ENCODE measurements at places on chromosomes 7 and 10.

DNA sequence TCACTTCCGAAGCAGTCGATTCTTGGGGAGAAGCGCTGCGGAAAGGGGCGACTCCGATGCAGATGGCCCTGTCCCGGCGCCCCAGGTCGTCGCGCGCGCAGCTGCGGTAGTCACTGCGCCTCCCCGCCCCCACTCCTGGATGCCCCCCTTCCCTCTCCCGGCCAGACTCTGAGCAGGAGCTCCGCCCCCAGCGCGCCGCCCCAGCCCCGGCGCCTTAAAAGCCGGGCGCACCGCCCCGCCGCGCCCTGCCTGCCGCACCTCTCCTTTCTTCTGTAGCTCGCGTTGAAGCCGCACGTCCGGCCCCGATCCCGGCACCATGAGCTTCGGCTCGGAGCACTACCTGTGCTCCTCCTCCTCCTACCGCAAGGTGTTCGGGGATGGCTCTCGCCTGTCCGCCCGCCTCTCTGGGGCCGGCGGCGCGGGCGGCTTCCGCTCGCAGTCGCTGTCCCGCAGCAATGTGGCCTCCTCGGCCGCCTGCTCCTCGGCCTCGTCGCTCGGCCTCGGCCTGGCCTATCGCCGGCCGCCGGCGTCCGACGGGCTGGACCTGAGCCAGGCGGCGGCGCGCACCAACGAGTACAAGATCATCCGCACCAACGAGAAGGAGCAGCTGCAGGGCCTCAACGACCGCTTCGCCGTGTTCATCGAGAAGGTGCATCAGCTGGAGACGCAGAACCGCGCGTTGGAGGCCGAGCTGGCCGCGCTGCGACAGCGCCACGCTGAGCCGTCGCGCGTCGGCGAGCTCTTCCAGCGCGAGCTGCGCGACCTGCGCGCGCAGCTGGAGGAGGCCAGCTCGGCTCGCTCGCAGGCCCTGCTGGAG lies at the start of gene INA:
Gene INA (plus strand): TSS at position 243 of the 817 bp plus-strand sequence. CDS start 74 bp downstream, at position 317.
- peak; percentile 63 for DNase-seq

DNA sequence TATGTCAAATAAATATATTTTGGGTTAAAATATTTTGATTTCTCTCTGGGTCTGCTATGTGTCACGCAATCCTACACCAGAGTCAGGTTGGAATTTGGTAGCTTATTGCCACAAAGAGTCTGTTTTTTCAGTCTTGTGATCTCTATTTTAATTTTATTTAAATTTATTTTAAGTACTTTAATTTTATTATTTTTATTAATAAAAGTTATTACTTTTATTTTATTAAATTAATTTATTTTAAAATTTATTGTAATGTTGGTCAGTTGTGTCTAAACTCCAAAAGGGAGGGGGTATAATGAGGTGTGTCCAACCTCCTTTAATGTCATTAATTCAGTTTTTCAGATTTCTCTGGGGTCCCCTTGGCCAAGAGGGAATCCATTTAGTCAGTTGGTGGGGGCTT lies 42.8 kb upstream of the RAB18 start:
- DNase-seq = no peak

- no peak for DNase-seq
These were observed 163.5 kb upstream of the TCERG1L start for GRCh38 chr10:131475043-131475442.

GRCh38 chr10:32120147-32120546 lies 63.9 kb upstream of the KIF5B start:
- no peak for DNase-seq

DNA sequence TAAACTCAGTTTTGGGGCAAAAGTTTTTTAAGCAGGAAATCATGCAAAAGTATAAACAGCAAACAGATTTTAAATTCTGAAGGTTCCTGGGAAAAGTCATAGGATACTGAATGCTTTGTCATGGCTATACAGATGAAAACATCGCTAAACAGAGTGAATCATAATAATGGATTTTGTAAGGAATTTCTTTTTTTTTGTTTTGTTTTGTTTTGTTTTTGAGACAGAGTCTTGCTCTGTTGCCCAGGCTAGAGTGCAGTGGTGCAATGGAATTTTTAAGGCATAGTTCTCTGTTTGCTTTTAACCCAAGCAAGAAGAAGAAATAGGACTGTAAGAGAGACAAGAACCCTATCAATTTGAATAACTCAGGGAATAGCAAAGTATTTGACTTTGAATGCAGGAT lies 285.3 kb downstream of the NRG3 start:
- no peak for DNase-seq

DNA sequence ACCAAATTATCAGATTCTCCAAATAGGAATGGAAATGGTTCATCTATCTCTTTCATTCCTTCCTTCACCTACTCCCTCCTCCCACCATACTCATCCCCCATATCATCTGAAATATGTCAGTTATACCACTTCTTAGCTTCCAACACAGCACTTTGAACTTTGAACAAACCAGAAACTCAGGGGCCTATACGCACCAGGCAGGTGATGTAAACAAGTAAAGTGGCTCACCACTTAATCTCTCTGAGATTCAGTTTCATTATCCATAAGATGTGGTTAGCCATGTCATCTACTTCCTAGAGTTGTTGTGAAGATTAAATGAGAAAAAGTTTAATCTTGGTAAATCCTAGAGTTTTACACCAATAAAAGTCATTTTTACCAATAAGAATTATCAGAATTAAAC lies 65.9 kb upstream of the LRRN3 start:
- DNase-seq = no peak

- DNase-seq = no peak
These were observed 139.3 kb downstream of the CXCL12 start for GRCh38 chr10:44245601-44245938.

DNA sequence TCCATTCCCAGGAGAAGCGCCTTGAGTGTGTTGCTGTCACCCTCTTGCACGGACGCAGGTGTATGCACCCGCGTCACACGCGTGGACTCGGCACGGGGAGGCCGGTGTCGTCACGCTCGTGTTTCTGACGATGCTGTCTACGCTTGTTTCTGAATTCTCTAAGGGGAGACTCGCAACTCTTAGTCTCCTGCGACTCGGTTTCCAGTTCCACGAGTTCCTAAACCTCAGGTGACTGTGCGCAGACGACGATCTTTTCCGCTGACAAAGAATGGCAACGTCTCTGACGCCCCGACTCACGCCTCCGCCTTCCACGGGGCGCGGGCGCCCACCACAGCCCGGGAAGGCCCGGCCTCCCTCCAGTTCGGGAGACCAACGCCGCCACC lies 579 bp downstream of the IDI1 start:
- no peak for DNase-seq

GRCh38 chr10:32190890-32191491 lies 134.8 kb upstream of the KIF5B start:
- DNase-seq = peak; percentile 70

DNA sequence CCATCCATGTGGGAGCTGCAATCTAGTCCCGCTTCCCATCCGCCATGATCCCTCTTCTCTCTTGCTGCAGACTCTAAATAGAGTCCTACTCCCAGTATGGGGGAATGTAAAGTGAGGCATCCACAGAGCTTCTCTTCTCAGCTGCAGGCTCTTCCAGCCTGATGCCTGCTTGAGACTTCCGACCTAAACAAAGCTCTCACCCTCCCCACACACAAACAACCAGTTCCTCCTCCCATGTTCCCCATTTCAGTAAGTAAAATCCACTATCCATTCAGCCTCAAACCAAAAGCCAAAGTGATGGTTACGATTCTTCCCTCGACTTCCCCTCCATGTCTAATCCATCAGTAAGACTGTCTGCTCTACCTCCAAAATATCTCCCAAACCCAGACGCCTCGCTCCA lies 108.2 kb upstream of the NFE2L3 start:
- DNase-seq = no peak

- DNase-seq = no peak
These were observed 16.0 kb upstream of the GALNTL5 start for GRCh38 chr7:151940048-151940811.

DNA sequence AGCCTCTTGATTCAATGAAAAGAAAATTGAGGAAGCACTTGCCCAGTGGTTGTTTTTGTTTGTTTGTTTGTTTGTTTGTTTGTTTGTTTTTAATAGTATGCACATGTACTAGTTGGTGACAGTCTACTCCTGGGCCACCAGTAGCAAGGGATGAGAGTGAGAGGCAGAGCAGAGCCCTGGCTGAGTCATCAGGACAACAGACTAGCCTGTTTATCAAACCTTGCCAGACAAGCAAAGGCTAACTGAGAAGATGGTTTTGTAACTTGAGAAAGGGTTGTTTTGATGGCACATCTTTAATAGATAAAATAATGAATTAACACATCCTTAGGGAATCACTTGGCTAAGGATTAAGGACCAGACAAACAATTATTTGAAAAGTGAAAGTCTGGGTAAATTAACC lies 78.1 kb downstream of the INHBA start:
- DNase-seq = no peak

- DNase-seq = no peak
These were observed 1.2 kb upstream of the TFR2 start for GRCh38 chr7:100642534-100642907.

DNA sequence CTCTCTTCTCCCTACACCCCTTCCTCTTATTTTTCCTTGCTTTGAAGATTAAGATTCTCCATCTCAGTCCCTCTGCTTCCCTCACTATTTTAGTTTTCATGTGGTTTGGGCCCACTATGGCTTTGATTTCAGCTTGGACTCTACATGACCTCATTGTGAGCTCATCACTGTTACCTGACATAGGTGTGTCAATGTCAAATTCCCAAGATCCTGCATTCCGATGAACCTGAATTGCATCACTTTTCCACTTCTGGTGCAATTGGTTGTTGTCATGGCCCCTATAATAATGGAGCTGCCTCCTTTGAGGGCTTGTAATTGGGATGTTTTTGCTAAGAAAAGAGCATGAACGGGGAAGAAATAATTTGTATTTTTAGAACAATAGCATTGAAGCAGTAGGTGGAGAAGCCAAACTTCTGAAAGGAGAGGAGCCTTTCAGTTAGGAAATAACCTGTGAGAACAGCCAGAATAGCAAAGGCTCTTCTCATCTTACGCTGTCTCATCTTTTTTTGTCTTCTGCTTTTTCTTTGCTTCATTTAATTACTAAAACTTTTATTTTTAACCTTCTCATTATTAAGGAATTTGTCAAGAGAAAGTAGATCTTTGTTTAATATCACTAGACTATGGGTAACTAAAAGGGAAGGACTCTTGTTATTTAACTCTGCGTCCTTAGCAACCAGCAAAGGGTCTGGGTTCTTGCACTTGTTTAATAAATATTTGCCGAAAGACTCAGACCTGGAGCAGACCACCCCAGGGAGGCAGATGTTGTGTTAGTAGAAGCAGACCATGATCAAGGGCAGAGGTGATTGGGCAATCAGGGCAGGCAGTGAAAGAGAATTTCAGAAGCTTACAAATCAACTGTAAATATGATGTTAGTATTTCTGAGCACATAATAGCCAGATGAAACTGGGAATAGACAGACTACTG lies 95.4 kb downstream of the TES start:
- no peak for DNase-seq

- DNase-seq = peak; percentile 91
These were observed at the start of gene CCSER2 for GRCh38 chr10:84328418-84329195. TSS of gene CCSER2 (plus strand) at chr10:84328589. CDS start at chr10:84371053, 42,464 bp downstream.

DNA sequence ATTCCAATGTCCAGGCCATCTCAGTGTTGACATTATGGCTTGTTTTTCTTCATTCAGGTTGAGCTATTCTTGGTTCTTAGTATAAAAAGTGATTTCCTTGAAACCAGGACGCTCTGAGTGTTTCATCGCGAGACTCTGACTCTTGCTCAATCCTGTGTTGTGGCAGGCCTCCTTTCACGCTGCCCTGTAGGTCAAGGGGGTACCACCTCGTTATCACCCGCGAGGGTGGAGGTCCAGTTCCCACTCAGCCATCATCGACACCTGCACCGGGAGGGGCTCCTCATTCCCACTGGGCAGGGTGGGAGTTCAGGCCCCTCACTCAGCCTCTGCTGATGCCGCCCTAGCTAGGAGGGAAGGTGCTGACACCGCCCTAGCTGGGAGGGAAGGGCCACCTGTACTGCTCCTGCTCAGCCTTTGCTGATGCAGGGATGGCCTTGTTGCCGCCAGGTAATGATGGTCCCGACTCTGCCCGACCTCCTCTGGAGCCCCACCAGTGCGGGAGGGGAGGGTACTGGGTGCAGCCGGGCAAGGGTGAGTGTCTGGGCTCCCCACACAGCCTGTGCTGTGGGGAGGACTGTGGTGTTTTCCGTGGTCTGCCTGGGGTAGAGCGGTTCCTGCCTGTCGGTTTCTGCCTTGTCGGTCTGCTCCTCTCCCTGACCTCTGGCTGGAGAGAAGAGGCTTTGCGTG lies 16.4 kb downstream of the IQCE start:
- DNase-seq = no peak

DNA sequence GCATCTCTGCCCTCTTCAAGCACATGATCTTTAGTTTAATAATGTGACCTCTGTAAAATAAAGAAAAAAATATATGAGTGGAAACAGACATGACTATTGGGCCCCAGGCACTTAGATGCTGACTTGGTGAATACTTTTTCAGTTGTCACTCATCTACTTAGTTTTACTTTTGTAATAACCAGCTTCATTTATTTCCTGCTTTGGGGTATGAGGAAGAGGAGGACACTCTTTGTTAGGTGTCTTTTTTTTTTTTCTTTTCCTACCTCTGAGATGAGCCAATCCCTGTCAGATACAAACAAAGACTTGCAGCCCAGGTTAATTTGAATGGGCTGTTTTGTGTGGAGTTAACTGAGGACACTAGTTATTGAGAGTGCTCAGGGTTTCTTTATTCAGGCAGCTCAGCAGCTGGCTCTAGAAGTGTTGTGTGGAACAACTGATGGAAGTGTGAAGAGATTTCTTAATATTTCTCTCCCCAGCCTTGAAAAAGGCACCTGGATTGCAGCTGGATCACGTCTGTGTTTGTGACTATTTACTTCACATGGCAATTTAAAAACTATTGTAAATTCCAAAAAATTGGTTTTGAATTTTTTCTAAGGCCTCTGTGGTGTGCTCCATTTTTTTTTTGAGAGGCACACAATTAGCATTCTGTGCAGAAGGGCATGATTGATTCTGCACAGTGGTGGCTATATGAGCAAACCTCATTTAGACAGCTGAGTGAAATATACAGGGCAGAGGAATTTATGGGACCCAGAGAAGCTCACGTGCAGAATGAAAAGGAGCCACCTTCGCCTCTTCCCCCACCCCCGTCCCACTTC lies 333.8 kb downstream of the LRMDA start:
- no peak for DNase-seq

GRCh38 chr7:82126576-82126975 lies 317.0 kb downstream of the CACNA2D1 start:
- no peak for DNase-seq

DNA sequence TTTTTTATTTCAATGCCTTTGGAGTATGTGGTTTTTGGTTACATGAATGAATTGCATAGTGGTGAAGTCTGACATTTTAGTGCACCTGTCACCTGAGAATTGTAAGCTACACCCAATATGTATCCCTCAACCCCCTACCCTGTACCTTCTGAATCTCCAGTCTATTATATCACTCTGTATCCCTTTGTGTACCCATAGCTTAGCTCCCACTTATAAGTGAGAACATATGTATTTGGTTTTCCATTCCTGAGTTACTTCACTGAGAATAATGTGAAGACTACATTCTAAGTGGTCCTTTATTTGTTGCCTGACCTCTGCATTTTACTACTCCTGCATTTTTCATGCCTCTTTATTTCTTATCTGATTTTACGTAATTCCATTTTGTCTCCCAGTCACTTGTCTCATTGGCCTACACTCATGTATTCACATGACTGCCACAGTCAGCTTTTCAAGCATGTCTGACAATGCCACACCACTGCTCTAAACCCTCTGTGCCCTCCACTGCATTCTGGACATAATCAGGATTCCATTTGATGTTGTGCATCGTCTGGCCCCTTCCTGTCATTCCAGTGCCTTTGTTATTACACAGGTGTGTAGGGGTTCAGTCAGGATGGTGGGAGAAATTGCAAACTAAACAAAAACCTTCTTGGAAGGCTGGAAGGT lies 1325.5 kb downstream of the XPNPEP1 start:
- no peak for DNase-seq

- no peak for DNase-seq
These were observed 41.0 kb upstream of the EMX2 start for GRCh38 chr10:117501460-117502035.

- no peak for DNase-seq
These were observed 51.5 kb upstream of the GDF10 start for GRCh38 chr10:47248386-47249090.

Measured in left kidney (tissue), 8 donors.